Thoracic aorta (tissue), 2 donors: ENCODE measurements at places on chromosomes 11 and 22. TPM values are rescaled to one million over a fixed set of nuclear protein-coding genes. Genes with fewer than 3 reads are reported as not detected.

DNA sequence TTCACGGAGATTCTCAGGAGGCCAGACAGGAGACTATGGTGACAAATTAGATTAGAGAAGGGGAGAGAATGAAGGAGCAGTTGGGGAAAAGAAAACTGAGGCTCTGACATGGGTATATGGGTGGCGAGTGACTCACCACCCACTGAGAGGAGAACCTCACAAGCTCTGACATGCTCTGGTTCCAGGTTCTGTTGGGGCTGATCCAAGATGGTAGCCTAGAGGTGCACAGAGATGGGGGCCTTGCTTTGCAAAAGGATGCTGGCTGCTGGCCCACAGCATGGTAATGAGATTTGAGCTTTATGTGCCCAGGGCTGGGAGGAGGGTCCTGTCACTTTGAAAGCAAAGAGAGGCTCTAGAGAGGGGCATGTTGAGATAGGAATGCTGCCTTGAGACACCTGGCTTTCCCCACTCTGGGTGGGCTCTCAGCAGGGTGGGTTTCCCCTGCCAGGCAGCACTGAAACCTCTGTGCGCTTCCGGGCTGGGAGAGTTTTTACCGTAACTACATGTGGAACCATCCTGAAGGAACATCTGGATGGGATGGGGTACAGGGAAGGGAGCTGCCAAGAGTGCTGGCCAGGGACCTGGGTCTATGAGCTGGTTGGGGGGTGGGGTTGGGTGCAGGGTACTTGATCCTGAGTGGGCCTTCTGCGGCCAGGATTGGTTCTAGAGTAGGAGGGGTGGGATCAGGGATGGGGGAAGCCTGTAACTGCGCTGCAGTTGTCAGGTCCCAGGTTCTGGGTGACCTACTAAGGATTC lies 1.2 kb upstream of the GRK2 start:
- DNase-seq: no peak

- DNase-seq: no peak
These were observed 62.9 kb upstream of the NTM start for GRCh38 chr11:131307506-131307905.

GRCh38 chr22:32177221-32177765 lies 18.2 kb upstream of the C22orf42 start:
- DNase-seq: no peak

DNA sequence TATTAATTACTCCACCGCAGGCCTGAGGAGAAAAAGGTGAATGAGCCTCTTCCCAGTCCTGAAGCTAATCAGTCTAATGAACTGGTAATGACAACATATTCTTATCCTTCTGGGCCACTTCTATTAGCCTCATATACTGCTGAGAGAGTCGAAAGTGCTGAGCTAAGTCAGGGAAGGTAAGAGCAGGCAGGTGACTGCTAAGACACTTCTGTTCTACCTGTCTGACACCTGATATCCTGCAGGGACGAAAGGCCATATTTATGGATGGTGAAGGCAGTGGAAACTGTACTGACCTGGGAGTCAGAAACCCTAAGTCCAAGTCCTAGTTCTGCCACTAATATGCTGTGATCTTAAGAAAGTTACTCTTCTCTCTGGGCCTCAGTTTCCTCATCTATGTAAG lies 3.5 kb downstream of the TBC1D10A start:
- DNase-seq: no peak

GRCh38 chr11:71252770-71253730 lies 673 bp upstream of the SHANK2 start:
- DNase-seq: no peak

DNA sequence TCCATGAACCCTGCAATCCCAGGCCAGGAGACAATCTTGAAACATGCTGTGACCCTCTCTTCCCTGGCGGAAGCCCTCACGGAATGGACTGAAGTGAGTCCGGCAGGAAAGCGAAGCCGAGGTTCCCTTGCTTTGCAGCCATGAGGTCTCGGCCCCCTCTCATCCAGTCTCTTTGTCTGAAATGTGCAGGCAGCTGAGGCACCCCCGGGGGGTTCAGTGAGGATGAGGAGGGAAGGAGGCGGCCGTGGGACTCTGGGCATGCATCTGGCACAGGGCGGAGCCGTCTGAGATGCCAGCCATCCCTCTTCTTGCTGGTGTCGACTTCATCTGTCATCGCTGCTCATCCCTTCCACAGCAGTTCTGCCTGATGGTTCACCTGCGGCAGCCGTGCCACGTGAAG lies 1485.7 kb downstream of the BRD1 start:
- DNase-seq: no peak

GRCh38 chr22:47060718-47061117 lies 298.3 kb downstream of the TBC1D22A start:
- no peak for DNase-seq

The PHF21A gene
- total RNA-seq: 62.3 TPM

- no peak for DNase-seq
These were observed 336.9 kb downstream of the ETS1 start for GRCh38 chr11:128250482-128250881.

DNA sequence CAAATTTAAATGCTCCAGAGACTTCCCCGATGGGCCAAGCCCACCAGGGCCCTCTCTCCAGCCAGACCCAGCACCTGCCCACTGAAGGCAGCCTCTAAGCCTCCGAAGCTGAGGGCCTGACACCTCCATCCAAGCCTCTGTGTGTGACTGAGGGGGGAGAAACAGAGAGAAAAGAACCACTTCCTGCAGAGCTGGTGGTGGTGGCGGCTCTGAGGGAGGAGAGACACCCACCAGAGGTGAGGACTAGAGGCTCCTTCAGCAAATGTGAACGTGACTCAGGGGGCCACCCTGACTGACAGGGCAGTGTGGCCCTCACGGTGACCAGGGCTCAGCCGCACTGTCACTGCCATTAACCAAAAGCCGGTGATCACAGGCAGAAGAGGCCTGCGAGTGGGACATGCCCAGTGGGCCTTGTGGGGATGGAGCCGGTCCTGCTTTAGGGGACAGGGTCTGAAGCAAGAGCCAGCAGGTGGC lies 31.0 kb upstream of the CD5 start:
- DNase-seq: no peak

- no peak for DNase-seq
These were observed 27.7 kb downstream of the FAM227A start for GRCh38 chr22:38628444-38628843.

The CNGA4 gene
- not detected for total RNA-seq

DNA sequence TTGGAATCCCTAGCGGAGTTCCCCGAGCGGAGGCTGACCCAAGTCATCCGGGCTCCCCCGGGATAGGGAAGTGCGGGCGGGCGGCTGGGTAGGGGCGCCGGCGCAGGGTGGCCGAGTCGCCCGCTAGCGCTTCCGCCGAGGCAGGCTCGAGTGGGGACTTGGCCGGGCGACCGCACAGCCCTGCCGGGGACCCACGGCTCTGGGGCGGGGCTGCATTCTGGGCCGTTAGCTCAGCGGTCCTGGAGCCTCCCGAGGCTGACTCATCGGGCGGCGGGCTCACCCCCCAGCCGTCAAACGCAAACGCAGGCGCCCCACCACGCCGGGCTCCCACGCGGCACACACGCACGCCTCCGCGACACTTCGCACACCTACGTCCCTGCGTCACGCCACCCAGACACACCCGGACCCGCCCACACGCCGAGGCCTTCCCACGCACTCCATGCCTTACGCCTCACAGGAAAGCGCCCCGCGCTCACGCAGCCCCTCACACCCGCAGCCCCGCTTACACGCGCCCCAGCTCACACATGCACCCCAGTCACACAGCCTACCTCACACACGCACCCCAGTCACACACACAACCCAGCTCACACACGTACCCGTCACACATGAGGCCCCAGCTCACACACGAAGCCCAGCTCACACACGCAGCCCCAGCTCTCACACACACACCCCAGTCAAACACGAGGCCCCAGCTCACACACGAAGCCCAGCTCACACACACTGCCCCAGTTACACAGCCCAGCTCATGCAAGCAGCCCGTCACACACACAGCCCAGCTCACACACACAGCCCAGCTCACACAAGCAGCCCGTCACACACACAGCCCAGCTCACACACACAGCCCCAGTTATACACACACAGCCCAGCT lies 1.2 kb downstream of the PHLDB1 start:
- DNase-seq: no peak

DNA sequence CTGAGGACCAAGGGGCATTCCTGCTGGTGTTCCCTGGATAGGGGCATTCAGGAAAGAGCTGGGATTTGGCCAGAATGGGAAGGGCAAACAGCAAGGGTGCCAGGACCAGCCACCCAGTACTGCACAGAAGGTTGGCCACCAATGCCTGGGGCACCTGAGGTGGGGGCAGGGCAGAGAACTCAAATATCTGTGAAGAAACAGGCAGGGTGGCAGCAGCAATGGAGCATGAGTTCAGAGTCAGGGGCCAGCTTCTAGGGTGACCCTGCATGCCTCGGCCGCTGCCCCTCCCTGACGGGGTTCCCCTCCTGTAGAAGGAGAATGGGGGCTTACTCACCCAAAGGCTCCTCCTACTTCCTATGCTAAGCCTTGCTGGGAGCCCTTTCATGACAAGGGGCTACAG lies 79.3 kb upstream of the SHANK2 start:
- DNase-seq: no peak

- DNase-seq: no peak
These were observed 15.1 kb upstream of the CABP2 start for GRCh38 chr11:67538306-67538705.

The SLC22A6 gene
- not detected for total RNA-seq

DNA sequence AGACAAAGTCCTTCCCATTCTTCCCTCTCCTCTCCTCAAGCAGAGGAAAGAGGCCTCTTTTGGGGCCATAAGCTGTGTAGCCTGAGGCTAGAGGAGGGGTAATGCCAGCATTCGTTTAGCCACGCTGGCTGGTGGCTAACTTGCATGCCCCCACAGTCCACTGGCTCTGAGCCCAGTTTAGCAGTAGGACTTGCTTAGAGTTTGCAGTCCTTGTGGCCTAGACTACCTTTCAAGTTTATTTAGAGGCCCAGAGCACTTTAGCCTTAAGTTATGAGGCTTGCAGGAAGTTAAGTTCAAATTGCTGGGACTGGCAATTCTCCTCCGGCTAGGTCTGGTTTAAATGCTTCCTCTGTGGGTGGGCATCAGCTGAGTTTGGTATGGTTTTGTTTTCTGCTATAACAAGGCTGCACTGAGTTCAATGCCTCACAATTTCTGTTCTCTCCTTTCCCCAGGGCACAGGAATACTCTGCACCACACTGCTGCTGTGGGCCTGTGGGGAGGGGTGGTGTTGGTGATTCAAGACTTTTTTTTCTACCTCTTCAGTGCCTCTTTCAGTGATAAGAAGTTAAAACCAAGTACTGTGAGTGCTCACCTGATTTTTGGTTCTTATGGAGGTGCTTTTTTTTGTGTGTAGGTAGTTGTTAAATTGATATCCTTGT lies 281.0 kb upstream of the C11orf87 start:
- DNase-seq: no peak

DNA sequence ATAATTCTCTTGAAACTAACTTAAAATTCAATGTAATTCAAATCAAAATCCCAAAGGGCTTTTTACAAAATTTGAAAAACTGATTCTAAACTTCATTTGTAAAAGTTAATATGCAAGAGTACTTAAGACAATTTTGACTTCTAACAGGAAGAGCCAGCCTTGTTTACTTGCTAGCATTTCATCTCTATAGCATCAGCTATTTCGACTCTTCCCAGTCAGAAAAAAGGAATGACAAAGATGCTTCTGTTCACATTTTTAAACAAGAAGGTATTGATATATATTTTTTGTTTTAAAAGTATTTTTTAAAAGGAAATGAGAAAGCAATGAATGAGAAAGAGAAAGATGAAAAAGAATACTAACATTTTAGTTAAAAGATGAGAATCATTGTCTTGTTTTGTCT lies 16.4 kb downstream of the SLN start:
- DNase-seq: no peak

The MYEOV gene
- total RNA-seq: 1.1 TPM

DNA sequence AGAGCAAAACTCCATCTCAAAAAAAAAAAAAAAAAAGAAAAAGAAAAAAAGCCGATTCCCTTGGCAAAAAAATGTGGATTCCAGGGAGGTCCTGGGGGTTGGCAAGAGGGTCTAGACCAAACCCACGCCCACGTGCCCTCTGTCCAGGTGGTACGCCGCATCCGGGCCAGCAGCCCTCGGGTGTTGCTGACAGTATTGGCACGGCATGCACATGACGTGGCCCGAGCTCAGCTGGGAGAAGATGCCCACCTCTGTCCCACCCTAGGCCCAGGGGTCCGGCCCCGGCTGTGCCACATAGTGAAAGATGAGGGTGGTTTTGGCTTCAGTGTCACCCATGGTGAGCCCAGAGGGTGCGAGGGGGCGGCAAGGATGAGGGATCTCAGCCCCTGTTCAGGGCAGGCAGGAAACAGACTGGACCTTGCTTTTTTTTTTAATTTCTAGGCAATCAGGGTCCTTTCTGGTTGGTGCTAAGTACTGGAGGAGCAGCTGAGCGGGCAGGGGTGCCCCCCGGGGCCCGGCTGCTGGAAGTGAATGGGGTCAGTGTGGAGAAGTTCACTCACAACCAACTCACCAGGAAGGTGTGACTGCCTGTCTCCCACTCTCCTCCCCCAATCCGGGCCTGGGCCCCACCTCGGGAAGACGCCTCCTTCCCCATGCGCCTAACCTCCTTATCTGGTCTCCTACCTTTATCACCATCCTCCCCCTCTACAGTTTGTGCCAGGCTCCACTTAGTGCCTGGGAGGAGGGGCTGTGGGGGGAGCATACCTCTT lies 2.0 kb downstream of the NHERF4 start:
- no peak for DNase-seq

DNA sequence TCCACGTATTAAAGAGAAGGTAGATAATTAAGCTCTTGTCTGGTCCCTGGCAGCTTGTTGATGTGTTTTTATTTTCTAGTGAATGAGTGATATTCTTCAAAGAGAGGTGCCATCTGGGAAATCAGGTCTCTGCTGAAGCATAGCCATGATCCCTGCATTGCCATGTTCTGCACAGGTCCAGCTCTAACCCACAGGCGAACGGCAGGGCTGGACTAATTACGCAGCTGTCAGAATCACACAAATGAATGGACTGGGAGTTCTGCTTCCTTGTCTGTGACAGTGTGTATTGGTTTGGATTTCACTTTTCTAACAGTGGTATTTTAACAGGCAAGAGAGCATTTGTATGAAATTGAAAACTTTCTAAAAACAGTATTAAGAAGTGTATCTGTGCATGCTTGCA lies 235.6 kb downstream of the FAT3 start:
- DNase-seq: no peak

The TSSK2 gene
- not detected for total RNA-seq

The CCDC116 gene
- total RNA-seq: 0.71 TPM

DNA sequence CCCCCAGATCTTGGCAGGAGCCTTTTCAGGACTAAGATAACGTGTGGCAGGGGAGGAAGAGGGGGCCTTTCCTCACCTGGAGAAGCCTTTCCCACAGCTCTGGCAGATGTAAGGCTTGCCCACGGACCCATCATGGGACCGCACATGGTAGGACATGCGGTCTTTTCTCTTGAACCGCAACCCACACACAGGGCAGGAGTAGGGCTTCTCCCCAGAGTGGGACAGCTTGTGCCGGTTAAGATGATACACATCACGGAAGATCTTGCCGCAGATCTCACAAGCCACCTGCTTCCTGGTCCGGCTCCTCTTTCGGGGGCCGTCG lies 1.9 kb downstream of the PATZ1 start:
- DNase-seq: no peak

DNA sequence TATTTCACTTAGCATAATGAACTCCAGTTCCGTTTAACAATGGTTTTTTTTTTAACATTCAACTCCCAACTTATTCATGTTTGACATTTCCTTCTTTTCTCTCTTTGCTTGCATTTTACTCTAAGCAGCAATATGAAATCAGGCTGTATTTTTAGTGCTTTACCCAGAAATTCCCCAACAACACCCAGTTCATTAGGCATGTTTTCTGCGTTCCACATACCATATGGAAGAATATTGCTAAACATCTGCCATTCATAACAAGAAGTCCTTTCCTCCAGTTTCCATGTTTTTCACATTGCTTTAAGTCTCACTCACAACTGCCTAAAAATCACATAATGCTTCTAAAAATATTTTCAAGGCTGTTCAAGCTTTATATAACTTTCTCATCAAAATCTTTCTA lies 45.8 kb downstream of the PLAAT5 start:
- DNase-seq: no peak
